Tibial artery (tissue), 4 donors: ENCODE measurements at places on chromosomes 2 and 18.

DNA sequence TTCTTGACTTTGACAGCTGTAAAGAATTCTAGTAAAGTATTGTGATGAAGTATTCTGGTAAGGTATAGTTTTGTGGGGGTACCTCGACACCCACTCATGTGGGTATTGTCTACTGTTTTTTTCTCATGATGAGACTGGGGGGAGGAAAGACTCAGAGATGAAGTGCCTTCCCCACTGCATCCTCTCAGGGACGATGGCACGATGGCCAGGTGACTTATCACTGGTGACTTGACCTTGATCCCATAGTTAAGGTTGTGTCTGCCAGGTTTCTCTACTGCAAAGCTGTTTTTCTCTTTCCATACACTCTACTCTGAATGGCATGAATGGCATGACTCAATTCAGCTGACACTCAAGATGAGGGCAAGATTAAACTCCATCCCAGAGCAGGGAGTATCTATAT, 936 bp upstream of the CCDC68 start:
- H3K4me1 ChIP-seq: no peaks in the 10 kb centered on the region
- H3K27ac ChIP-seq: no peak overlapping the region
- H3K4me3 ChIP-seq: no peak overlapping the region
- no peaks in the 10 kb centered on the region for H3K36me3 ChIP-seq

- no peak overlapping the region for H3K4me3 ChIP-seq
- H3K27ac ChIP-seq: no peak overlapping the region
- H3K36me3 ChIP-seq: no peaks in the 10 kb centered on the region
- H3K27me3 ChIP-seq: no peaks in the 10 kb centered on the region
Observed at GRCh38 chr2:19674051-19675002, 227.5 kb downstream of the TTC32 start.

- H3K27me3 ChIP-seq: no peaks in the 10 kb centered on the region
- no peak overlapping the region for H3K27ac ChIP-seq
- peaks cover 16% of the 10 kb centered on the region for H3K36me3 ChIP-seq
- no peaks in the 10 kb centered on the region for H3K4me1 ChIP-seq
Observed at GRCh38 chr2:86202336-86202692, 3.1 kb downstream of the MRPL35 start.

DNA sequence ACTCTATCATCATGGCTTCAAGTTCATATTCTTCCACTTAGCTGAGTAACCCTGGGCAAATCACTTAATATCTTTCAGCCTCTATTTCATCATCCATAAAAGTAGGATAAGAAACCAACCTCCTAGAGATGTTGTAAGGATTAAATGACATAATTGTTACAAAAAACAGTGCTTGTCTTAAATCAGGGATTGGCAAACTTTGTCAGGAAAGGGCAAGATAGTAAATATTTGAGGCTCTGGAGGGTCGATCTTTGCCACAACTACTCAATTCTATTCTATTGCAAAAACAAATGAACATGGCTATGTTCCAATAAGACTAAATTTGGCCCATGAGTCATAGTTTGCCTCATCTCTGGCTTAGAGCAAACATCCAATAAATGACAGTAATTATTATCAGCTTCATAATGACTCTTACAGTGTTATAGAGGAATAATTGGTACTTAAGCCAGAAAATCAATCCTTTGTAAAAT, 184.7 kb downstream of the SATB2 start:
- H3K4me1 ChIP-seq: no peaks in the 10 kb centered on the region
- no peak overlapping the region for H3K27ac ChIP-seq
- peaks cover 3% of the 10 kb centered on the region for H3K36me3 ChIP-seq
- no peak overlapping the region for H3K4me3 ChIP-seq
- DNase-seq: no peak

- peaks cover 4% of the 10 kb centered on the region for H3K36me3 ChIP-seq
- H3K4me3 ChIP-seq: peak overlapping the region; percentile 85
- H3K4me1 ChIP-seq: no peaks in the 10 kb centered on the region
- DNase-seq: no peak
Observed at GRCh38 chr2:126658319-126658904, 2.5 kb downstream of the GYPC start.

DNA sequence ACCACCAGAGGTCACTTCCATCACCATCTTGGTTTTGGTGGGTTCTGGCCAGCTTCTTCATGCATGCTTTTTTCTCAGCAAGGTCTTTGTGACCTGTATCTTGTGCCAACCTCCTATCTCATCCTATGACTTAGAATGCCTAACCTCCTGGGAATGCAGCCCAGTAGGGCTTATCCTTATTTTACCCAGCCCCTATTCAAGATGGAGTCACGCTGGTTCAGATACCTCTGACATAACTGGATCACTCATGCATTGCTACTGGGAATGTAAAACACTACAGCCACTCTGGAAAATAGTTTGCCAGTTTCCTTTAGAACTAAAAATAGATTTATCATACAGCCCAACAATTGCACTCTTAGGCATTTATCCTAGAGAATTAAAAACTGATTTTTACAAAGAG, 219.2 kb downstream of the IRS1 start:
- no peaks in the 10 kb centered on the region for H3K4me1 ChIP-seq
- no peak overlapping the region for H3K27ac ChIP-seq
- no peak for DNase-seq
- H3K36me3 ChIP-seq: no peaks in the 10 kb centered on the region
- H3K4me3 ChIP-seq: no peak overlapping the region

DNA sequence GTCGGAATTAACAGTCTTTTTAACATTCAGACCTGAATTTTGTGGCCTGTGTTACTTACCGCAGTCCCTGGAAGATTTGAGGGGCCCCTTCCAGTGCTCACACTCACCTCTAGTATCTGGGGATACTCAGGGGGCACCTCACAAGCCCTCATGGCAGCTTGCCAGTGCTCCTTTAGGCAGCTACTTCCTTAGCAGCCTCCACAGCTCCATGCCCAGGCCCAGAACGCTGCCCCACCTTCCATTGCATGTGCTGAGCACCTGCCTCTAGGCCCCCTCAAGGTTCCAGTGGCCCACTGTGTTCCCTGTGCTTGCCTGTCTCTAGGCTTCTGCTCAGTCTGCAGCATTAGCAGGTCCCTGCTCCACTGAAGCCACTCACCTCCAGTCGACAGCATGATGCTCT, 30.0 kb upstream of the PLA2R1 start:
- no peak for DNase-seq
- H3K4me3 ChIP-seq: no peak overlapping the region
- H3K27ac ChIP-seq: no peak overlapping the region
- no peaks in the 10 kb centered on the region for H3K4me1 ChIP-seq

DNA sequence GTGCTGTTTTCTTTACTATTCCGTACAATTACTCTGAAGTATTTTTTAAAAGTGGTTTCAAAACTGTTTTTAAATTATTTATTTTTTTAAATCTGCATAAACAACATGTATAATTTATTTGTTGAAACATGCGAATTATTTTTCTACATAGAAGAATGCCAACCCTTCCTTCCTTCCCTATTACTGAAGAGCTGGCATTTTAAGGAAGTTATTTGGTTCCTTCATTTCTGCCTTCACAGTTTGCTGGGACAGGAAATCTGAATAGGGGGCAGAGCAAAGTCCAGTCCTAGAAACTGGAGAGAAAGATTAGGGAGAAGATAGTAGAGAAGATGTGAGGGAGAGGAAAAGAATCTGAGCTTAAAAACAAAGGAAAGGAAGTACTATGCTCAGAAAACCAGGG, 146.7 kb upstream of the ACVR2A start:
- H3K36me3 ChIP-seq: no peaks in the 10 kb centered on the region
- H3K4me1 ChIP-seq: no peaks in the 10 kb centered on the region
- no peak overlapping the region for H3K4me3 ChIP-seq
- H3K27me3 ChIP-seq: no peaks in the 10 kb centered on the region

DNA sequence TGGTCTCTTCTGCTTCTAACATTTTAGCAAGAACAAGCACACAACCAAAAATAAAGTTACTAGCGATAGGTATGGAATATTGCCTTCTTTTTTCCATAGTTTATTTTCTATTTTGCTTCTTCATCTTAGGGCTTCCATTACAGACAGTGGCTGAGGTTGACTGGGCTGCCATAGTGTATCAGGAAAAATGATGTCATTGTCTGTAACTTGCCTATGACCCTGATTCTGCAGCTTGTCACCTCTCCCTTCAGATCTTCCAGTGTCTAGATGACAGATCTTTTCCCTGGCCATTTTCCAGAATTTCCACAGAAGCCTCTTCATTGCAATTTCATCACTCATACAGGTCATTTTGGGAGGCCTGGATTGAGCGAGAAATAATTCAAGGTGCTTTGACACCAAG, 308.5 kb downstream of the EPHA4 start:
- H3K27me3 ChIP-seq: no peaks in the 10 kb centered on the region
- no peaks in the 10 kb centered on the region for H3K4me1 ChIP-seq
- H3K4me3 ChIP-seq: no peak overlapping the region
- H3K36me3 ChIP-seq: no peaks in the 10 kb centered on the region

- H3K27ac ChIP-seq: no peak overlapping the region
- no peaks in the 10 kb centered on the region for H3K27me3 ChIP-seq
- H3K4me1 ChIP-seq: no peaks in the 10 kb centered on the region
- no peak for DNase-seq
- peaks cover 81% of the 10 kb centered on the region for H3K36me3 ChIP-seq
- H3K4me3 ChIP-seq: no peak overlapping the region
Observed at GRCh38 chr2:43948370-43948769, 47.4 kb downstream of the LRPPRC start.

DNA sequence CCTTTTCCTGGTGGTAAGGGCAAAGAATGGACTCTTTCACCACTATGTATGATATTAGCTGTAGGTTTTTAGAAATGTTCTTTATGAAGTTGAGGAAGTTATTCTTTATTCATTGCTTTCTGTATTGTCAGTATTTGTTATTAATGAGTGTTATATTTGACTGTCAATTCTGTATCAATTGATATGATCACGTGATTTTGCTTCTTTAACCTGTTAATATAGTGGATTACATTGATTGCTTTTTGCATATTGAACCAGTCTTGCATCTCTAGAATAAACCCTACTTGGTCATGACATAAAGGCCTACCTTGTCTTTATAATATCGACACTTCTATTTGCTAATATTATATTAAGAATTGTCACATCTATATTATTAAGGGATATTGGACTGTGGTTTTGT, 18.3 kb upstream of the ST6GAL2 start:
- no peak for DNase-seq
- no peak overlapping the region for H3K27ac ChIP-seq
- H3K4me1 ChIP-seq: no peaks in the 10 kb centered on the region
- H3K27me3 ChIP-seq: no peaks in the 10 kb centered on the region

DNA sequence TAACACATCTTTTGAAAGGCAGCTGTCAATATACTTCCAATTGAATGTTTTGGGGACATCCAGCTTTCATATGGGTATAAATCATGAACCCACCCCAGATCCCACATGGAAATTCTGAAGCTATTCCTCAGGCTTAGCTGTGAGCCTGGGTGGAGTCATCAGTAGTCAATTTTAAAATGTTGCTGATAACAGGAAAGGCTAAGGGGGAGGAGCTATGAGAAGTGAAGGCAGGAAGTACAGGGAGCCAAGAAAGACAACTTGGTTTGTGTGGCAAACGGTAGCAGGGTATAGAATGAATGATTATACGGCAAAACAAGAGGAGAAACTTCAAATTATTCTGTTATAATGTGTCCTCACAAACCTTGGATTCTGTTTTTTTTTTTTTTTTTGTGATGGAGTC, 108.6 kb downstream of the QPCT start:
- no peaks in the 10 kb centered on the region for H3K36me3 ChIP-seq
- H3K4me3 ChIP-seq: no peak overlapping the region
- no peak overlapping the region for H3K27ac ChIP-seq

DNA sequence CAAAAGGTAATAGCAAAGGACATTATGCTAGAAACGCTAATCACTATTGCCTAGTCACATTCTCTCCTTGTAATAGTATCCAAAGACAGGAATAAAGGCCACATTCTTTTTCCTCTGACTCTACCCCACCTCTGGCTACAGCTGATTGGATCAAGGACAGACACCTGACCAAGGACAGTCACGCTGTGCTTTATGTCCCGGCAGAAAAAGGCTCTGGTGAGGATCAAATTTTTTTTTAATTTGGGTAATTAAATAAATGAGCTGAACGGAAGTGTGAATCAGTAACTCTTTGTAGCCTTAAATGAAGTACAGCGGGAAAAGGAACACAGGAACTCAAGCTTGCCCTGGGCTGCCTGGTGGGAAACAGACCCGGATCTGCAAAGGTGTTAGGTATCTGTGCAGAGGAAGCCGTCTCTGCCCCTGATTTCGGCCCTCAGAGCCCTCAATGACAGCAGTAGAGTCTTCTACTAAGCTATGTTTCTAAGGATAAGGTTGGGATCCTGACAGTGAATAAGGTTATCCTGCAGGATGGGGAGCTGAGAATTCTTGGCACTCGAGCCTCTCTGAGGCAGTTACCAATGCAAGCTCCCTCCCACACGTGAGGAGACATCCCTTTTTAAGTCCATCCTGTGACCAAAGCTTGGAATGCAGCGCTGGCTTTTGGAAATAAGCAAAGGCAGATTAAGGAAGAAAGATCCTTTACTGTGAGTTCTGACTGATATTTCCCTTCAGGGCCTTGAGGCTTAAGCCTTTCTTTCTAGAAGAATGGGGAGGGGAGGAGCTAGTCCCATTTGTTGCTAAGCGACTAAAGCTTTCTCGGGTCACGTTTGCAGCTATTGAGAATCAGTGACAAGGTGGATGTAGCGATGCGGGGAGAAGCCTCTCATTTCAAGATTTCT, 37.8 kb upstream of the IKZF2 start:
- no peak for DNase-seq
- no peak overlapping the region for H3K4me3 ChIP-seq
- peak overlapping the region; percentile 11 for H3K27ac ChIP-seq
- no peaks in the 10 kb centered on the region for H3K27me3 ChIP-seq
- no peaks in the 10 kb centered on the region for H3K36me3 ChIP-seq

- no peaks in the 10 kb centered on the region for H3K4me1 ChIP-seq
- H3K36me3 ChIP-seq: no peaks in the 10 kb centered on the region
- no peak overlapping the region for H3K4me3 ChIP-seq
- no peak overlapping the region for H3K27ac ChIP-seq
Observed at GRCh38 chr2:71898851-71899681, 248.6 kb downstream of the CYP26B1 start.

DNA sequence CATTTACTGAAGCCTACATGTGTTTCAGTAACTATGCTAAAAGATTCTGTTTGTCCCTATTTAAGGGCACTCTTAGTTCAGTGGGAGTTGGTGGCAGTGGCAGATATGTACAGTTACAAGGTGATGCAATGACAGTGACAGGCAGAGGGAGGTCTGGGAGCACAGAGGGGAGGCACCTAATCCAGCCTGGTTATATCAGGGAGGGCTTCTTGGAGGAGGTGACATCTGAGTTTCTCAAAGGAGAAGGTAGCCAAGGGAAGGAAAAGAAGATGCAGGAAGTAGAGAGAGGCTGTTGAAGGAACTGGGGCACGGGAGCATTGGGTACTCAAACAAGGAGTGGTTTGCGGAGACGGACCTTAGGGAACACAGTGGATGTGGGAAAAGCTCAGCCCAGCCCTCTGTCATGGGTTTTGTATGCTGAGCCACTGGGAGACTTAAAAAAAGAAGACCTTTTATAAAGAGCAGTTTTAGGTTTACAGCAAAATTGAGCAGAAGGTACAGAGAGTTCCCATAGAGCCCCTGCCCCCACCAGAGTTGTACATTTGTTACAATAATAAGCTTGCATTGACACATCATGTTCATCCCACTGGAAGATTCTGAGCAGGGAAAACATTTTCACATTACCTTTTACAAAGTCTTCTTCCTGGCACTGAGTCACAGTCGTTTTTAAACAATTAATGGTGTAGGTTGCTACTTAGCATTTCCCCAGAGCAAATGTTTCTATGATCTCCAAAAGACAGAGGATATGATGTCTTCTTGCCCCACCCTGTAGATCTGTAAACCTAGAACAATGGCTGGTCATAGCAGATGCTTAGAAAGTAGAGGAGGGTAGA, 83.0 kb upstream of the TAF1B start:
- no peak overlapping the region for H3K4me3 ChIP-seq
- peak; percentile 6 for DNase-seq
- peaks cover 10% of the 10 kb centered on the region for H3K4me1 ChIP-seq
